ENCODE measurements at places on chromosomes 3 and 15. TPM values are rescaled to one million over a fixed set of nuclear protein-coding genes. Genes with fewer than 3 reads are reported as not detected.
A peak's percentile ranks its signal among the peaks of the same experiment; 100 is the strongest.

DNA sequence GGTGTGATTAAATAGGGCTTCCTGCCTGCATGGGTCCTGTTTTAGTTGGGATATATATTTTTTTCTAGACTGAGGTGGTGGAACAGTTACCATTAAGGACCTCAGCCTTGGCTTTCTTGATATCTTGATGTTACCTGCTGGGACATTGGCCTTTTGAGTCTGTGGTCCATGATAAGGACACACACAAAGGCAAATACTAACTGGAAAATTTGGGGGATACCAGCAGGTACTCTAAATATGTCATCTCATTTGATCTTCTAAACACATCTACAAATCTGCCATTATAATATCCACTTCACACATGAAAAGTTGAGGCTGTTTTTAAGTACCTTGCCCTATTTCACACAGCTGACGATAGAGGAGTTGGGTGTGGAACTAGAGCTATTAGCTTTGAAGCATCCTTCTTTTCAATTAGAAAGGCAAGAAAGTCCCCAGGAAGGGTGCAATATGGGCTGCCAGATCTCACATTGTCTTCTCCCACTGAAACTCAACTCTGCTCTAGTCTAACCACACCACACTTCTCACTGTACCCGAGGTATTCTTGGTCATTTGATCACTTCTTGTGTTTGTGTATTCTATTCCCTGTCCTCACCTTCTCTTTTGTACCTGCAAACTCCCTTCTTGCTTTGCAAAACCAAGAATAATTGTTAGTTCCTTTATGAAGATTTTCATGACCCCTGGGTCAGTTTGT lies 288.3 kb upstream of the ICE2 start:
- DNase-seq, result no peak

DNA sequence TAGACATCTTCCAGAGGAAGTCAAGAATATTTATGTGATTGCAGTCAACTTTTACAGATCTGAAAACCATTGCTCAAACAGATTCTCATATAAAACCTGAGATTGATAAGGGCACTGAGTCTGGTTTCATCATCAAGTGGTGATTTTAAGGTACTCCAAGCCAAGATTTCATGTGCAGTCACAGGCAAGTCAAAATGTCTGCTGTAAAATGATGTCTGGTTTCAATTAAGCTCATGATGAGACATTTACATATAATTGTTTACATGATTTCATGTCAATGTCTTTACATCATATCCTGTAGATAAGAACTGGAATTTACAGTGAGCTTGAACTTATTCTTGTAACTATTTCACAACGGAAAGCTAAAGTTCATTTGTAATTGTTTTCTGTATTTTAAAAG lies 1215.5 kb downstream of the ROBO2 start:
- DNase-seq, result no peak

DNA sequence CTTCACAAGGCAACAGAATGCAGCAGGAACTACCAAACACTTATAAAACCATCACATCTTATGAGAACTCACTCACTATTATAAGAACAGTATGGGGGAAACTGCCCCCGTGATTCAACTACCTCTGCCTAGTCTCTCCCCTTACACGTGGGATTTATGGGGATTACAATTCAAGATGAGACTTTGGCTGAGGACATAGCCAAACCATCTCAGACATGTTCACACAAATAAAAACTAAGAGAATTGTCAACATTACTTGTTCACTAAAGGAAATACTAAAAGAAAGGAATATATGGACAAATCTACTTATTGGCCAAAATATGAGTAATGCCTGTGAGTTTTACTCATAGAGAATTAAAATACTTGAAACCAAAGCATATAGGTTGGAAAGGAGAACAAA lies 505.1 kb downstream of the IGSF11 start:
- DNase-seq, result no peak

DNA sequence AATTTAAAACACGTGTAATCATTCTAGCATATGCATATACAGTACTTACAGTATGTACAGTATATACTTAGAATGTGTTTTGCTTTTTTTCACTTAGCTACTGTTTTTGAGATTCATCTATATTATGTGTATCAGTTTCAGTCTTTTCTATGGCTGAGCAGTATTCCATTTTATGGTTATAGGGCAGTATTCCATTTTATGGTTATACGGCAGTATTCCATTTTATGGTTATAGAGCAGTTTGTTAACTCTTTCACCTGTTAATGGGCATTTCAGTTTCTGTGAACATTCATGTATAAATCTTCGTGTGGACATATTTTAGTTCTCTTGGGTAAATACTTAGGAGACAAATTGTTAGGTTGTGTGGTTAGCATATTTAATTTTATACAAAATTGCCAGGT lies 40.9 kb downstream of the PDCD6IP start:
- DNase-seq, result no peak

GRCh38 chr15:57340682-57341259 lies 35.5 kb upstream of the CGNL1 start:
- DNase-seq, result peak; percentile 56

DNA sequence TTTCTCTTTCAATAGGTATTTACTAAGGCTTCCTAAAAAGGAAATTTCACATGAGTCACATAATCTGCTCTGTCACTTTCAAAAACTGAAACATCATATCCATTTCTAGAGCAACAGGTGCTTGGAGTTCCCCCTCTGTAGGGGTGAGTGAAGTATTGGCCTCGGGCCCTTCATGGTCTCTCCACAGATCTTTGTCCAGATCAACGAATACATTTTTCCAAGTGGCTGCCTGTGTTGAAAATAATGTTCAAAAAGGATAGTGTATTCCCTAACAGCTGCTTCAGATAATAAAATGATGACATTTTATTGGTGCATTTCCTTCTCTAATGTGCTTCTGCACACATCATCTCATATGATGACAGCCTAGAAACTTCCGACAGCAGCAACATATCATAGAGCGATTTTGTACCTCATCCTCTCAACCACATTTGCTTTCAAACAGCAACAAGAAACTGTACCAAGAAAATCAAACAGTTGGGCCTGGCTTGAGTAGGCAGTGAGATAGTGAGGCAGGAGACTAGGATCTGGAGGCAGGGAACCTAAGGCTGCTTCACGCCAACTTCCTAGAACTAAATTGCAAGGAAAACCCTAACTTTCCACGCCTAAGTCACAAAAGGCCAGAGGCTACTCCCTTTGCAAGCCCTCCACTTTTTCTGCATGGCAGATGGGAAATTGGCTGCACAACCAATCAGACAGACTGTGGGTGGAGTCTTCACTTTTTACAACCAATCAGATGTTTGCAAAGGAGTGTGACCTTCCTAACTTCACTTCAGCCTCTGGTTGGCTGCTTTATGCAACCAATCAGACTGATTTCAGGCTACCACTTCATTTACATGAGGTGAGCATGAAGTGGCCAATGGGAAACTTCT lies 340.2 kb downstream of the LRRC3B start:
- DNase-seq, result no peak

GRCh38 chr3:143081844-143082778 lies 37.5 kb upstream of the CHST2 start:
- no peak for DNase-seq

DNA sequence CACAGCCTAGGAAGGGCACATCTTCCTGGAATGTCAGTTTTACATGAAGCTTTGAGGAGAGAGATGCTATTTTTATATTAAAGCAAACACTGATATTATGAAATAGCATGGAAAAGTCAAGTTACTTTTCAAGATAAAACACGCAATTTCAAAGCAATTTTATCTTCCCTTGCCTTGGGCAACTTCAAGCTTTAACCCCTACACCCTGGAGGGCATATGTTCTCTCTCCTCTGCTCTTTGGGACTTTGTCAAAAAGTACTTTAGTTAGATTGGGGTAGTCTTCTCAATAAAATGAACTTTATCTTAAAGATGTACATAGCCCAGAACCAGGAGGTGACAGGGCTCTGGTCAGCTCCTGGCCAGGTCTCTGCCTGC lies 86.9 kb upstream of the PLXNA1 start:
- DNase-seq, result no peak

The SLC6A11 gene
- not detected for total RNA-seq

Measured in thyroid gland (tissue), 4 donors.